ENCODE measurements at places on chromosomes 1 and 21. TPM values are rescaled to one million over a fixed set of nuclear protein-coding genes. Genes with fewer than 3 reads are reported as not detected.

UBE2U gene
- total RNA-seq, result not detected

TTC39A gene
- 3.1 TPM for total RNA-seq

PCSK9 gene
- 38.9 TPM for total RNA-seq

KRTAP19-1 gene
- total RNA-seq, result not detected

CSF3R gene
- not detected for total RNA-seq

GPX7 gene
- 30.8 TPM for total RNA-seq

IGFN1 gene
- total RNA-seq, result 1.2 TPM

PTPN7 gene
- total RNA-seq, result 0.72 TPM

TMPRSS15 gene
- not detected for total RNA-seq

DNA sequence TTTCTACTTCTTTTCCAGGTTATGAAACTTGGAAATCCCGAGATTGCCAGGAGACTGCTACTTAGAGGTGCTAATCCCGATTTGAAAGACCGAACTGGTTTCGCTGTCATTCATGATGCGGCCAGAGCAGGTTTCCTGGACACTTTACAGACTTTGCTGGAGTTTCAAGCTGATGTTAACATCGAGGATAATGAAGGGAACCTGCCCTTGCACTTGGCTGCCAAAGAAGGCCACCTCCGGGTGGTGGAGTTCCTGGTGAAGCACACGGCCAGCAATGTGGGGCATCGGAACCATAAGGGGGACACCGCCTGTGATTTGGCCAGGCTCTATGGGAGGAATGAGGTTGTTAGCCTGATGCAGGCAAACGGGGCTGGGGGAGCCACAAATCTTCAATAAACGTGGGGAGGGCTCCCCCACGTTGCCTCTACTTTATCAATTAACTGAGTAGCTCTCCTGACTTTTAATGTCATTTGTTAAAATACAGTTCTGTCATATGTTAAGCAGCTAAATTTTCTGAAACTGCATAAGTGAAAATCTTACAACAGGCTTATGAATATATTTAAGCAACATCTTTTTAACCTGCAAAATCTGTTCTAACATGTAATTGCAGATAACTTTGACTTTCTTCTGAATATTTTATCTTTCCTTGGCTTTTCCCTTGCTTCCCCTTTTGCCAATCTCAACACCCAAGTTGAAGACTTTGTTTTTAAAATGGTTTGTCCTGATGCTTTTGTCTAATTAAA is 4.0 kb downstream of the CDKN2C start:
- DNase-seq, result no peak

GRCh38 chr1:184255560-184255959 is 131.3 kb upstream of the C1orf21 start:
- no peak for DNase-seq

- DNase-seq, result no peak
Measured at GRCh38 chr1:221915764-221916163, 173.9 kb upstream of the DUSP10 start.

- peak; percentile 67 for DNase-seq
Measured at GRCh38 chr1:36384542-36385409, 948 bp downstream of the STK40 start.

DNA sequence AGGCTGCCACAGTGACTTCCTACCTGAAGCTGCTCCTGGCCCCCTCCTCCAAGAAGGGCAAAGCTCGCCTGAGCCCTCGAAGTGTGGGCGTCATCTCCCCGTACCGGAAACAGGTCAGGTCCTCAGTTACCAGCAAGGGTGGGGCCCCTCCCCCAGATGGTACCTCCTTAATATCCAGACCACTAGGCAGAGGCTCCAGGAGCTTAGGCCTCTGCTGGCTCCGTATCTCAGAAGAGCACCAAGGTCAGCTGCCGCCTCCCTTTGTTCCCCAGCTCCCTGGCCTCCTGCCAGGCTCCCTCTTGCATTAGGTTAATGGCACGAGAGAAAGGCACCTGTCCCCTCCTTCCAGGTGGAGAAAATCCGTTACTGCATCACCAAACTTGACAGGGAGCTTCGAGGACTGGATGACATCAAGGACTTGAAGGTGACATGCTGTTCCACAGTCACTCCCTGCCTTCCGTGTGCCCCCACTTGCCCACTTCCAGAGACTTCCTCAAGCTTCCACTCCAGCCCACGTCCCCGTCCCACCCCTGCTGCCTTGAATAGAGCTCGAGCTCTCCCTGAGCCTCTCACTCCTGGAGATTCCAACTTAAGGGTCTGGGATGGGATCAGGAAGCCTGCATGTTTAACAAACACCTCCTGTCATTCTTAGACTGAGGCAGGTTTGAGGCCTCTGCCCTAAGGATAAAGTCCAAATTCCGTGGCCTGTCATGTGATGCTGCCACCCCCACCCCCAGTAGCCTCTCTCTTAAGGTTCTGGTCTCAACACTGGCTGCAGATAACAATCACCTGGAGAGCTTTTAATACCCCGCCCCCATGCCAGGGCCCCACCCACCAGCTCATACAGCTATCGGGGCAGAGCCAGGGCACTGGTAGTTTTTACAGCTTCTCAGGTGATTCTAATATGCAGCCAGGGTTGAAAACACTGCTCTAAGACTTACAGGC is 8.3 kb downstream of the RHOC start:
- DNase-seq, result no peak

GRCh38 chr1:167209044-167209443 is 11.6 kb upstream of the POU2F1 start:
- DNase-seq, result no peak

DNA sequence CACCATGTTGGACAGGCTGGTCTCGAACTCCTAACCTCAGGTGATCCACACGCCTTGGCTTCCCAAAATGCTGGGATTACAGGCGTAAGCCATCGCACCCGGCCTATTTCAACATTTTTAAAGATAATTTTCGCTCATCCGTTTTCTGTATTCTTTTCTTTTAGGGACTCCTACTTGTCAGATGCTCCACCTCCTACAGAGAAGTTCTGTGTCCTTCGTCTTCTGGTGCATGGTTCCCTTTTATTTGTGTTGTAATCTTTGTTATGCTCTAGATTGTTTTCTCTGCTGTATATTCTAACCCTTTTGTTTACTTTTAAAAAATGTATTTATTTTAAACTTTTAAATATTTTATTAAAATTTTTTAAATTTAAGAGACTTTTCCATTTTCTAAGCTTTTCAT is 28.4 kb downstream of the CLDN14 start:
- no peak for DNase-seq

GRCh38 chr21:28734522-28735175 is 258.0 kb downstream of the LTN1 start:
- no peak for DNase-seq

DNA sequence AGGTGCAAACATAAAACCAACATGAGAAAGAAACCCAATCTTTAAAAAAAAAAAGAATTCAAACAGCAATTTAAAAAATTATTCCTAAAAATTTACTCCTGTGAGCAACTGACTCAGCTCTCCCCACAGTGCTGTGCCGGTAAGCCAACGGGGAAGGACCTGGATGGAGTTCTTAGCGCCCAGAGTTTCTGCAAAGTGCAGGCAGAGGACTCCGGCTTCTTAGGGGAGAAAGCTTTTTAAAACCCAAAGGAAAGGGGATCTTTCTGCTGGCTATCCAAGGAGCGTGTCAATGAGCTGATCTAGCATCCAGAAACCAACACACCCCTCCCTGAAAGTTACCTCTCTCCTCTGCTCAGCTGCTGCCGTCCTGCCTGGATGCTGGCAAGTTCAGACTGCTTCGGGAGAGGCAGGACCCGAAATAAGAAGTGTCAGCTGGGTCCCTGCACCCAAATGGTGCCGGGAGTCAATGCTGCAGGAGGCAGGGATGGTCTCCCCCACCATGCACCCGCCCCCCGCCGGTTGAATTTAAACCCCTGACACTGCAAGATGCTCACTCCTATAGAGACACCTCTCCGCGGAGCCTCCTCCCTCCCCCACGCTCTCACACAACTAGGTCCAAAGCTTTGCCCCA is 32.2 kb upstream of the H6PD start:
- no peak for DNase-seq

DNA sequence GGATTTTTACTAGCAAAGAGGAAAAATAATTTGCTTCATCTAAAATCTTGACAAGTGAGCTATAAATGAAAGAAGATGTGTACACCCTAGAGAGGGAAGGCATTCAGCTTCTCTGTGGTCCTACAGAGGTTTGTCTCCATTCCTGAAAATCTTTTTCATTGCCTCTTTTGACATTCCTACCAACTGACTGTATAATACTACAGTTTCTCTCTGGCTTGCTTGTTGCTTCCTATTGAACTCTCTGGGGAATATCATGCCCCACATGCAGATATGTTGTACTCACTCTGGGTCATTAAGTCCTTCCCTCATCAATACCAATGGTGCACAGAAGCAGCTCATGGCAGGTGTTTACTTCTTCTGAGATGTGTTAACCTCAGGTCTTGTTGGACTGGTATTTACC is 371.2 kb upstream of the PLXNA2 start:
- DNase-seq, result no peak

DNA sequence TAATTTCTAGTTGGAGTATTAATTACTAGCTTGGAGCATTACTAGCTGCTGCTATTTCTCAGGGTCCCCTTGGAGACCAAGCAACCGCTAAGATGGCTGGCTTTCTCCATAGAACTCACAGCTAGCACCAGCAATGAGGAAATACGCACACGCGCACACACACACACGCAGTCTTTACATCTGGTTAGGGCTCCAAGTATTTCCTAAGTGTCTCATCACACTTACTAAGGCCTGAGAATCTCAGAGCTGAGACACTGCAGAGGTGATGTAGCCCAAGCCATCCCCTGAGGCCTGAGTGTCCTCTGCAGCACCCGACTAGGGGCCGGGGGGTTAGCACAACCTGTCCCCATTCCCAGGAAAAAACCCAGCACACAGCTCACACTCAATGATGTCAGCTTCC is 42.5 kb downstream of the ITPKB start:
- no peak for DNase-seq

- peak; percentile 42 for DNase-seq
Measured at GRCh38 chr1:156692925-156693847, 12.2 kb downstream of the CRABP2 start.
